ENCODE measurements at places on chromosomes 6 and 20.

- no peak for DNase-seq
Observed at GRCh38 chr6:7887278-7887991, 23.2 kb downstream of the TXNDC5 start.

DNA sequence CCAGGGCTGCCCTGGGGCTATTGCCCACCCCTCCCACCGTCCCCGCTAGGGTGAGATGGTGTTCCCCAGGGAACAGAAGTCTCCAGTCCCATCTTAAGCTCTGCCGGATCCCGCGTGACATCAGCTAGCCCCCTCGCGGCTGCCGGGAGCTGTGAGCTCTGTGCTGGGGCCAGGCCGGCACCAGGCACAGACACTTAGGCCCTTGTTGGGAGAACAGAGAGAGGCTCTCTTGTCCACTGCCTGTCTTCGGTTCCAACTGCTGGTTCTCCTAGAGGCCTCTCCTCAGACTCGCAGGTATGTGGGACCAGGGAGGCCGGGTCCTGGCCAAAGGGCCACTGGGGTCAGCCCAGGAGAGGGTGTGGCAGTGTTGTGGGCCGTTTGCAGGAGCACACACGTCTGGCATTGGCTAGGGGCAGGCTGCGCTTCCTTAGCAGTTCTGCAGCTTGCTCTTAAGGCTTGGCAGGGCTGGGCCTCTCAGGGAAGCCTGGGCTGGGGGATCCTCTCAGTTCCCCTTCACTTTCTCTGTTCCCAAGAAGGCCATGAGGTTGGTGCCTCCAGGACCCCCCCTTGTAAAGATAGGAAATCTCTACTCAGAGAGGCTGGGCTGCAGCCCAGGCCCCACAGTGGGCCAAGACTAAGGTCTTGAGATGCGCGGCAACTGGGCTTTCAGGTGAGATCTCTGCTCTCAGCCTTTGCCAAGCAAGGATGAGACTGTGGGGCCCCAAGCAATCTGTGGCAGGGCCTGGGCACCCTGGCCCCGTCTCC is 6.3 kb downstream of the SGK2 start:
- DNase-seq: no peak

DNA sequence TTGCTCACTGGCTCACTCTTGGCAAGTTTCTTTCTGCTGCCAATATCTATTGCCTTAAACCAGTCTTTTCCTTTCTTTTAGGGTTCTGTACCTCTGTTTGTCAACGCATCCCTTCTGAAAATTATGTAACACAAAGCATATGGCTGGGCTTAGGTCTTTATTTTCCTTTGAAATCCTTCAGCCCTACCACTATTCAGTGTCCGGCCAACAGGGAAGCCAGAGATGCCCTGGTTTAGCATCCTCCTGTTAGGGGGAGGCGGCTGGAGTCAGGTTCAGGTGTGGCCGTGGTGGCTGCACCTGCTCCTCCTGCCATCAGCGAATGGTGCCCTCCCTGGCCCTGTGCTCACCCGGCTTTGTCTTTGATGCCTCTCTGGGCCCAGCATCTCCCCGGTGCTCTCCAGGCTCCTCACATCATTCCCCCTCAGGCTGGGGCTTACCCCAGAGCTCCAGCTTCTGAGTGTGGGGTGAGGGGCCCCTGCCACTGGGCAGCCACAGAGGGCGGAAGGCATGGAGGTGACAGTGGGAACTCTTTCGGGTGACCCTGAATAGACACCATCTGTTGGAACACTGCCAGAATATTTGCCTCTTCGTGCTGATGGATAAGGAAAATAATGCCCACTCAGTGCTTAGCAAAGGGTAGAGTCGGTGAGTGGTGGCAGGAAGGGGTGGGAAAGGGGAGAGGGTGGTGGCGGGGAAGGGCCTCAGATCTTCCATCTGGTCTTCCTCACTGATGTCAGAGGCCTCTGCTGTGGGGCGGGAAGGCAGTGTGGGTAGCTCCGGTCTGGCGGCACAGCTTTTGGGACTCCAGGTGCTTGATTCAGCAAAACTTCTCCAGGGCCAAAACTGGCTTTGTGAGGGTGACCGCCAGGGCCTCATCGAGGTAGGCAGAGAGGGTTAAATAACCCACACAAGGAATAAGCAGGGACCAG is 97.2 kb downstream of the DACT2 start:
- no peak for DNase-seq

- no peak for DNase-seq
Observed at GRCh38 chr6:82779041-82779440, 286.6 kb downstream of the UBE3D start.

- no peak for DNase-seq
Observed at GRCh38 chr6:159098636-159099106, 53.9 kb upstream of the TAGAP start.

DNA sequence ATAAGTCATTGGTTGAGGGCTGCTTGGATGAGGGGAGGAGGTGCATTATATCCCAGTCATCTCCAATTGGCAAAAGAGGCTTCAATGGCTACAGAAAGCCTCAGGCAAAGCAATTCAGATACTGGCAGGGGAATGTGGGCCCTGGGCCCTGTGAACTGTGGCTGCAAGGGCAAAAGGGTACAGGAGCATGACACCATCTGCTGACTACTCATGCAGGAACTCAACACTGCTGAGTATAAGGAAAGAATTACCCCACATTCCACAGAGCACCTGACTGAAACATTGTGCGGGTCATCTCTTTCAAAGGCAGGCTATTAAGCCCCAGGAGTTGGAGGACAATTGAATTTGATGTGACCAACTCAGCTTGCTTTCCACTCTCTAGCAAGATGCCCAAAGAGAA is 92.1 kb upstream of the SPTLC3 start:
- DNase-seq: no peak

- DNase-seq: no peak
Observed at GRCh38 chr6:159431750-159432149, 261.3 kb downstream of the SOD2 start.

DNA sequence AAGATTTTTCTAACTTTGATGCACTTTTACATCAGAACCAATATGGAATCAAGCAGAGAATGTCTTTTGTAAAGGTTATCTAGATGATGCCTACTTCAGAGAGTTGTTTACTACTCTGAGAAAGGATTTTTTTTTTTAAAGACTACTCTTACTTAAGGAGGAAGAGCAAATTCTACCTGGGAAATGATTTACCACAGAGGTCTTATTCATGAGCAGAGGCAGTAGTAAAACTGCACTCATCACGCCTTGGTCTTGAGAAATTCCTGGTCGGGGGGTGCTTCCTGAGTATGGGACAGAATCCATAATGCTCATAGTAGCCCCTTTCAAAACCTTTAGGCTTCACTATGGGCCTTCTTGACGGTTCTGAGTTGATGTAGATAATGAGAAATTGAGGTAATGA is 241.8 kb upstream of the PREP start:
- DNase-seq: no peak

- no peak for DNase-seq
Observed at GRCh38 chr6:33071569-33071968, 1.9 kb downstream of the HLA-DPA1 start.

- DNase-seq: no peak
Observed at GRCh38 chr20:15447549-15447948, 1110.1 kb upstream of the FLRT3 start.

DNA sequence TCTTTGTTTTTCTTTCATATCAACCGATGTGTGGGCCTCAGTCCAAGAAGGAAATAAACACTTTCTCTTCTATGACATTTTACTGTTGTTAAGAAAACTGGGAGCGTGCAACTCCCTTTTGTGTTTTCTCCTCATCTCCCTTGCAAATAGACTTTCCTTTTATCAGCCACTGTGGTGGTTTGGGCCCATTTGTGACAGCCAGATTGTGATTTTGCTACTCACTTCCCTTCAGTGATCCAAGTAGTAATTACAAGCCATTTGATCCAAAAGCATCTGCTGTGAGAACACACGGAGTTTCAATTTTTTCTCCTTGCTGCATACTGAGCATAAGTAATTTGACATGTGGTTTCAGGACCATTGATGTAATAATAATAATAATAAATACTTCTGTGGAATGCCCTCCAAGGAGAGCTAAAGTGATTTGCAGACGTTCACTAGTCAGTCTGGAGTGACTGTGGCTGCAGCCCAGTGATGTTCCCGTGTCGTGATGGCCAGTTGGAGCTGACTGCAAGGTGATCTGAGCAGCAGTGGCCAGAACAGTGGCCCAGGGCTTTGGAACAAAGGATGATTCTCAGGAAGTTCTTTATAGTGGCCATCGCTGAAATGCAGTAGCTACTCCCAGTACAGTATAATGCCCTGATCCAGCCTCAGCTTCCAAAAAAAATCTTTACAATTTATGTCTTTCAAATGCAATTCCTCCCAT is 91.9 kb upstream of the CLDN20 start:
- no peak for DNase-seq

DNA sequence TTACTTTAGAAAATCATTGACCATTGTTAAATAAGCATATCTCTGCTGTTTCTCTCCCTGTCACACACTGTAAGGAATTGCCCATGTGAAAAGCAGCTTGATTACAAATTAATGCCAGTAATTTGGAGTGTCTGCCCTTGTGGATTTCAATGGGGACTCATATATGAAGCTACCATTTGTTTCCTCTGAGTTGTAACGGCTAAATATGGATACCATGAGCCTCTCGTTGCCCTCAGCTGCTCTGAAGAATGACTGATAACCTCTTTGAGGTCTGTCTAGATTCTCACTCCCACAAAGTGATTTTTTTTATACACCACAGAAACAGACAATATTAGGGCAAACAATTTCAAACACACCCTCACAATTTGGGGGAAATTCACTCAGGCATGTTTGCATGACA is 40.0 kb upstream of the MAFB start:
- no peak for DNase-seq

- no peak for DNase-seq
Observed at GRCh38 chr6:42532038-42532669, 31.7 kb upstream of the UBR2 start.

- peak; percentile 78 for DNase-seq
Observed at GRCh38 chr20:53735536-53736050, 142.0 kb upstream of the ZNF217 start.

GRCh38 chr6:85494547-85495536 is 45.0 kb downstream of the NT5E start:
- no peak for DNase-seq

DNA sequence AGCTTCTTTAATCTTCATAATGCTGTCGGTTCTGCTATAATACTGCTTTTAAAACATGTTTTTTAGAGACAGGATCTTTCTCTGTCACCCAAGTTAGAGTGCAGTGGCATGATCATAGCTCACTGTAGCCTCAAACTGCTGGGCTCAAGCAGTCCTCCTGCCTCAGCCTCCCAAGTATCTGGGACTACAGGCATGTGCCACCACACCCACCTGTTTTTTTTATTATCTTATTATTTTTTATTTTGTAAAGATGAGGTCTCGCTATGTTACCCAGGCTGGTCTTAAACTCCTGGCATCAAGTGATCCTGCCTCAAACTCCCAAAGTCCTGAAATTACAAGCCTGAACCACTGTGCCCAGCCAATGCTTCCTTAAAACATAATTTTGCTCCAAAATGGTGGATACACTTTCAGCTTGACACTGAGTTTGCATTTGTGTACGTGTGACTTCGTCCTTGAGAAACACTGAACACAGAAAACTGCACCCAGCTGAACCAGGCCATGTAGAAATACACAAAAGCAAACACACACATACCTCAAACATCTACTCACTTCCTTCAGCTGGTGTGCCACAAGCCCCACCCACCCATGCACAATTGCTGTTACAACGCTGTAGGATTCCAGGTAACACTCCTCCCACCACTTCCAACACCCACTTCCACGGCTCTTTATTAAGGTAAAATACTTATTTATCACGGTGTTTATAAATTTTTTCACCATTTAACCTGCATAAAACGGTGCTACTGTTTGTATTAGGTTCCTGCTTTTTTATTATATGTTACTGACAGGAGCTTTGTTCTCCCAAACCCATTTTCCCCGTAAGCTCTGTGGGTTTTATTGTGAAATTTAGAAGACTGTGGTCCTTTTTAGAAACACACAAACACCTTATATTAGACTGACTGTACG is 109.1 kb downstream of the TSHZ2 start:
- no peak for DNase-seq

- no peak for DNase-seq
Observed at GRCh38 chr6:53861518-53861917, 66.7 kb downstream of the LRRC1 start.

DNA sequence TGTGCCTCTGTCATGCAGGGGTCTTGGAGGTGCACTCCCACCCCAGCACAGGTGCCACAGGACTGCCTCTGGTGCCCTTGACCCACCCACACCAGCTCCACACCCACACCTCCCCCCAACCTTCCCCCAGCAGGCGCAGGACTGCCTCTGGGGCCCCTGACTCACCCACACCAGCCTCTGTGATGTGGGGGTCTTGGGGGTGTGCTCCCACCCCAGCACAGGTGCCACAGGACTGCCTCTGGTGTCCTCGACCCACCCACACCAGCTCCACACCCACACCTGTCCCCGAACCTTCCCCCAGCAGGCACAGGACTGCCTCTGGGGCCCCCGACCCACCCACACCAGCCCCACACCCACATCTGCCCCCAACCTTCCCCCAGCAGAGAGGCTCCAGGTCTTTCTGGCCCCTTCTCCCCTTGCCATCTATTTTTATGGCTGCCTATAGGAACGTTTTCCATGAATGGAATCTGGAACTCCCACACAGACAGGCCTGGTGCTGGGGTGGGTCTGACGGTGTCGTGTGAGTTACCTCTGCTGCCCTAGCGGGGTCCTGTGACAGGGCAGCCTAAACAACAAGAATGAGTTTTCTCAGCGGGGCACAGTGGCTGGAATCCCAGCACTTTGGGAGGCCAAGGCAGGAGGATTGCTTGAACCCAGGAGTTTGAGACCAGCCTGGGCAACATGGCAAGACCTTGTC is 23.5 kb downstream of the SLC17A9 start:
- DNase-seq: no peak

DNA sequence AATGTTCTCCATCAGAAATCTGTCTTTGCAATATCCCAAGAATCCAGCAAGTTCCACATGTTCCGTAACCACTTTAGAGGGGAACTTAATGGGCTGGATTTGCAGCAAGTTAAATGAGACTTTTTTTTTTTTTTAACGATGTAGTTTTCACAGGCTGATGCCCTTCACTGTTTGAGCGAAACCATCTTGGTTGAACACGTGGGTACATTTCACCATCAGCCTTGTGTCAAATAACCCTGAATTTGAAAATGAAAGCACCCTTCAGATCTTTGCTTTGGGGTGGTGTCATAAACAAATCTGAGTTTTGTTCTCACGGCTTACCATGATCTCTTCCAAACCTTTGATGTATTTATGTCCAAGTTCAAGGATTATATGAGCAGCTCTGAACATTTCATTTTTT is 73.7 kb upstream of the EXOC2 start:
- DNase-seq: no peak

Measured in skeletal muscle cell (primary cell).